Small intestine (tissue), 16 donors: ENCODE measurements at places on chromosomes 11 and 22. TPM values are rescaled to one million over a fixed set of nuclear protein-coding genes. Genes with fewer than 3 reads are reported as not detected.

DNA sequence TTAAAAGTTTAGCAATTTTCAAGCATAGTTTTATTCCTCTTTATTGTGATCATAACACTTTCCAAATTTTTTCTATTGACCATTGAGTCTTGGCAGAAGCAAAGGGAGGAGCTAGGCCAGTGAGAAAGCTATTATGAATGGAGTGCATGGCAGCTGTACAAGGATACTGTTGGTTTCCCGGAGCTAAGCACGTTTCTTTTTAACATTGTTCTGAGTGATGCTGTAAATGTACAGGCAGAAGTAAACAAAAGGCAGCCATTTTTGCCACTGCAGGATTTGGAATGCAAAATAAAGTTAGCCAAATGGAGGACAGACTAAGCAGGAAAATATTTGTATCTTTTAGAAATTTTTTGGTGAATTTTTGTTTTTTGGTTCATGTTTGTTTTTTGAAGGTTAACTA lies 16.2 kb downstream of the CBL start:
- no peaks in the 10 kb centered on the region for H3K27me3 ChIP-seq
- H3K36me3 ChIP-seq, result no peaks in the 10 kb centered on the region
- H3K4me3 ChIP-seq, result no peak overlapping the region
- H3K27ac ChIP-seq, result no peak overlapping the region
- no peaks in the 10 kb centered on the region for H3K4me1 ChIP-seq
- no peak for DNase-seq

- no peaks in the 10 kb centered on the region for H3K27me3 ChIP-seq
- no peak overlapping the region for H3K27ac ChIP-seq
- H3K4me1 ChIP-seq, result peaks cover 2% of the 10 kb centered on the region
- peak; percentile 57 for DNase-seq
- H3K4me3 ChIP-seq, result no peak overlapping the region
- no peaks in the 10 kb centered on the region for H3K36me3 ChIP-seq
These were observed 178.6 kb downstream of the MIAT start for GRCh38 chr22:26835929-26836528.

GRCh38 chr11:12048936-12049790 lies 40.7 kb upstream of the DKK3 start:
- no peaks in the 10 kb centered on the region for H3K36me3 ChIP-seq
- no peak for DNase-seq
- H3K4me1 ChIP-seq, result no peaks in the 10 kb centered on the region
- H3K27me3 ChIP-seq, result no peaks in the 10 kb centered on the region
- H3K27ac ChIP-seq, result no peak overlapping the region

DNA sequence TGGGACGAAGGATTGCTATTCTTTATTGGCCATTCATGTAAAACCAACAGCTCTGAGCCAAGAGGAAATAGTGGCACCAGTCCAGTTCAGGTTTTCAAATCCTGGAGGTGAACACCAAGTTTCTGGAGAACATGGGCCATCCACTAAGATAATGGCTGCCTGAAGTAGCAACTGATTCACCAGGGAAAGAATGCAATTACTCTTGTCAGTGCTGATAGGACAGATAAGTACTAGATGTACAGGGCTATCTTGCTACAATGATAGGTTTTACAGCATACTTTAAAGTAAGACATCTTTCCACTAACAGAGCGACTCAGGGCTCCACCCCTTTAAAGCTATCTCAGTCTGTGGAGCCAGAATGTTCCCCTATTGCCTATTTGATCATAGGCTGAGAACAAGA lies 36.8 kb upstream of the APOA1 start:
- DNase-seq, result peak; percentile 31
- no peaks in the 10 kb centered on the region for H3K27me3 ChIP-seq
- peaks cover 15% of the 10 kb centered on the region for H3K4me1 ChIP-seq
- no peak overlapping the region for H3K27ac ChIP-seq

DNA sequence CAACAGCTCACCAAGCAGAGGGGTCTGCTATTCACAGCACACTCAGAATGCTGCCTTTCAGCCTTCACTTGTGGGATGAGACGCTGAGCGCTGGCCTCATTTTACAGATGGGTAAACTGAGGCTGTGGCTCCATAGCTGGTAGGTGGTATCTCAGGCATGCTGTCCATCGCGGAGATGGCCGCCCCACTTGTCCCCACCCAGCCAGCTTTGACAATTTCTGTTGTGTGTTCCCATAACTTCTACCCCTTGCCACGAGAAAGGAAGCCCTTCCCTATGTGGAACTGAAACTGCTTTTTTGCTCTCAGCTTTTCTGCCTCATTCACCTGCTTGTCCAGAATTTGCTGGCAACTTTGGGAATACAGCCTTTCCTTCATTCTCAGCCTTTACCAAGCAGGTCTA lies 36.1 kb upstream of the NNMT start:
- no peak overlapping the region for H3K4me3 ChIP-seq
- no peaks in the 10 kb centered on the region for H3K36me3 ChIP-seq
- no peaks in the 10 kb centered on the region for H3K27me3 ChIP-seq
- H3K27ac ChIP-seq, result no peak overlapping the region
- no peaks in the 10 kb centered on the region for H3K4me1 ChIP-seq

DNA sequence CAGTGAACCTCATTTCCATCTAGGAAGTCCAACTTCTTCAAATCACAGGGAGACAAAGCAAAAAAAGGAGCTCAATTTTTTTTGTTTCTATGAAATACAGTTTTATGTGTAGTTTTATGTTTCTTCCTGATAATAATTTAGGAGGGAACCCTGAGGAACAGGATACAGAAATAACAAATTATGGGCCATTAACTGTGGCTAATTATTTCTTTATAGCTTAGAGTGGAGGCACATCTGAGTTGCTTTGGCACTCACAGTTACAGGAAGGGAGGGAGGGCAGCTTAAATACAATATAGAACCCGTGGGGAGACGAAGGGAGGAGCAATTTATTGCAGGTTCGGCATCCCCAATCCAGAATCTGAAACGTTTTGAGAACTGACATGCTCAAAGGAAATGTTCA lies 37.1 kb upstream of the HORMAD2 start:
- H3K27ac ChIP-seq, result no peak overlapping the region
- peaks cover 4% of the 10 kb centered on the region for H3K4me1 ChIP-seq
- no peak for DNase-seq
- H3K36me3 ChIP-seq, result no peaks in the 10 kb centered on the region

- no peak overlapping the region for H3K27ac ChIP-seq
- DNase-seq, result no peak
- peaks cover 6% of the 10 kb centered on the region for H3K27me3 ChIP-seq
- H3K36me3 ChIP-seq, result no peaks in the 10 kb centered on the region
- no peaks in the 10 kb centered on the region for H3K4me1 ChIP-seq
These were observed 94.9 kb upstream of the ALX4 start for GRCh38 chr11:44404736-44405395.

GRCh38 chr22:19038164-19038546 lies 84.1 kb downstream of the DGCR2 start:
- no peak overlapping the region for H3K4me3 ChIP-seq
- H3K4me1 ChIP-seq, result no peaks in the 10 kb centered on the region
- H3K36me3 ChIP-seq, result peaks cover 64% of the 10 kb centered on the region

- no peak for DNase-seq
- no peak overlapping the region for H3K27ac ChIP-seq
- H3K36me3 ChIP-seq, result no peaks in the 10 kb centered on the region
- no peaks in the 10 kb centered on the region for H3K27me3 ChIP-seq
- H3K4me1 ChIP-seq, result no peaks in the 10 kb centered on the region
These were observed 80.5 kb downstream of the PDHX start for GRCh38 chr11:34996958-34997357.

DNA sequence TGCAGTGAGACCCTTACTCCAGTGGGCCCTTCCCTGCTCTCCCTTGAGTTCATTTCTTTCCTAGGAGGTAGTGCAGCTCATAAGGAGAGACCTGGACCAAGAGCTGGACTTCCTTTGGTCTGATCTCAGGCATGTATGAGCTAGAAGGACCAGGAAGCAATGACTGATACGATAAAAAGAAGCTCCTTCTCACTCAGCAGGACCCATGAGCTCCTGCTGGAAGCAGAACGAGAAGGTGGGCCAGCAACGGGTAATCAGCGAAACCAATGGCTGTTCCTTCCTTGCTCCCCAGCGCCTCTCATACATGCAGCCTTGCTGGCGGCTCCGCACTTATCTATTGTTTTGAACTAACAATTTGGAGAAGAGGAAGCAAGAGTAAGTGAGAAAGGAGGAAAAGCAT lies 56.8 kb downstream of the RPUSD4 start:
- no peaks in the 10 kb centered on the region for H3K27me3 ChIP-seq
- H3K27ac ChIP-seq, result no peak overlapping the region
- no peak for DNase-seq
- H3K4me3 ChIP-seq, result no peak overlapping the region
- H3K36me3 ChIP-seq, result no peaks in the 10 kb centered on the region

DNA sequence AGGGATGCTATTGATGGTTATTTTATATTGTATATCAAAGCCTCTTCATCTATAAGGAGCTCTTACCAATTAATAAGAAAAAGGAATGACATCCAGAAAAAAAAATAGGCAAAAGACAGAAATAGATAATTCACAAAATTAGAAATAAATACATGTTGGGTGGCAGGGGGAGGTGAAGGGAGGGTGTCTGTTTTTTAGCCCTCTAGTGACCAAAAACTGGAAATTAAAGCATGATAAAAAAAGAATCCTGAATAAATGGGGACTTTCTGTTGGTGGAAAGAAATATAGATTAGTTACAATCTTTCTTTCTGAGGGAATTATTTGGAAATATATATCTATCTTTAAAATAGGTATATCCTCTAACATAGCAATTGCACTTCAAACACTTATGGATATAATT lies 42.0 kb upstream of the TTC36 start:
- H3K4me1 ChIP-seq, result no peaks in the 10 kb centered on the region
- H3K27ac ChIP-seq, result no peak overlapping the region
- H3K27me3 ChIP-seq, result no peaks in the 10 kb centered on the region
- no peak for DNase-seq
- H3K4me3 ChIP-seq, result no peak overlapping the region

- no peaks in the 10 kb centered on the region for H3K36me3 ChIP-seq
- peaks cover 1% of the 10 kb centered on the region for H3K27me3 ChIP-seq
- H3K27ac ChIP-seq, result no peak overlapping the region
These were observed 1089.3 kb downstream of the FAM181B start for GRCh38 chr11:81644239-81644840.

DNA sequence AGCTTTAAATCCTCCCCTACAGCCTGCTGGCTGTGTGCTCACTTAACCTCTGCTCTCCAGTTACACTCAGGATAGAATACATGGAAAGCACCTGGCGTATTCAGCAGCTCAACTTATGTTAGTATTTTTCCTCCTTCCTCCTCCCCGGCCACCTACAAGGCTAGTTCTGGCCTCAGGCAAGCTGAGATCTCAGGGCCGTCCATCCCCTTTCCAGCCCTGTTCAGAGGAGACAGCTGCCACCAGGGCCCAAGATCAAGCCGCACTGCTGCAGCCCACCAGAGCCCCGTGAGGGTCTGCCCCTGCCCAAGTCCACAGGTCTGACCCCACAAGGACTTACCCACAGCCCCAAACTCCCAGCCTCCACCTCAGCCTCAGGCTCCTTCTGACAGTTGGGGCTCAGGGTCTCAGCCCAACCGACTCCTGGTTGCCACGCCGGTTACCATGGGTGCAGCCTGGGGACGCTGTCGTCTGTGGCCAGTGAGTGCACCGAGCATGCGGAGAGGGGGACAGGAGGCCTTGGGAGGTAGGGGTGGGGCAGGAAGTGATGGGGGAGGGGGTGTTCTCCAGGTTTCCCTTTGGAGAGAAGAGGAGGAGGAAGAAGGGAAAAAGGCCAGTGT lies at the start of gene C11orf16:
TSS of gene C11orf16 (minus strand) at position 384 of the 617 bp plus-strand sequence. CDS start 639 bp downstream, outside the sequence.
- H3K36me3 ChIP-seq, result no peaks in the 10 kb centered on the region
- H3K27ac ChIP-seq, result no peak within 1 kb of the TSS
- H3K4me1 ChIP-seq, result no peaks in the 10 kb centered on the region

DNA sequence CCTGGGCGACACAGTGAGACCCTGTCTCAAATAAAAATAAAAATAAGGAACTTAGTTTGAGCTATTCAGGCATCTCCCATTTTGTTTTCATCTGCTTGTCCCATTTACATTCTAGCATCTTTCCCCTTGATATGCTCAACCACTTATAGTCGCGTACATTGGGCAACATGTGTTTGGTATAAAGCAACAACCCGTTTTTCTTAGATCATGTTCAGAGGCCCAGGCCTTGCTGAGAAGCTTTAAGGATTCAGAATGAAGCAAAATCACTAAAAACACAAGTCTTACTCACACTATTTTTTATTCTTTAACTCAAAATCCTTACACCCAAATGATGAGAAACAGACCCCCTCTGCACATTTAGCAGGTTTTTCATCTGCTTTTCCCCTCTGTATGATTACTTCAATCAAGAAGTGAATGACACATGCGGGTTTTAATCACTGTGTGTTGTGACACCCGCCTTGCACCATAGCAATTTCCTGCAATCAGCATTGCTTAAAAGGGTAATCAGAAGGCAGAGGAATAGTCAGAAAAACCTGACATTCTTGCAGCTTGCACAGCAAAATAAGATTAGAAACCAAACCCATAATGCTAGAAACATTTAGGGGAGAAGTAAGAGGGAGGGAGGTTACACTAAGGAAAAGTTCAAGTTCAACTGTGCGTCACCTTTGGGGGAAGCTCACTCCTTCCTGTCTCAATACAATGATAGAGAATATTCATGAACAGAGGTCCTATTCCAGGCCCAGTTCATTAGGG lies 25.9 kb downstream of the ALG9 start:
- H3K4me1 ChIP-seq, result no peaks in the 10 kb centered on the region
- no peak for DNase-seq
- H3K4me3 ChIP-seq, result no peak overlapping the region

DNA sequence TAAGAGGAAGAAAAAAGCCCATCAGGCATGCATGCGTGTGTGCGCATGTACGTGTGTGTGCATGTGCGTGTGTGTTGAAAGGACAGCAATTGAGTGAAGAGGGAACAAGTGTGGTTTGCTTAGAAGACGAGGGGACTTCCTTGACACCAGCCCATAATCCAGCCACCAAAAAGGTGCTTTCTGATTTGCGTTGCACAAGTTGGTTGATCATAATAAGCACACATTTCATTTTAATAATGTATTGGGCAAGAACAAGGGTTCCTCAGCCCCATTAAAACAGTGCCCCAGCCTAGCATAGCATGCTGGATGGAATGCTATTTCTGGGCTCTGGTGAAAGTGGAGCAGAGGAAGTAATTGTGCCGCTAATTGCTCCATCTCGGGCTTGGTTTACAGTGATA lies 493.2 kb downstream of the MIAT start:
- H3K4me1 ChIP-seq, result no peaks in the 10 kb centered on the region
- H3K4me3 ChIP-seq, result no peak overlapping the region
- no peak overlapping the region for H3K27ac ChIP-seq
- no peaks in the 10 kb centered on the region for H3K36me3 ChIP-seq
- no peaks in the 10 kb centered on the region for H3K27me3 ChIP-seq

- peaks cover 5% of the 10 kb centered on the region for H3K36me3 ChIP-seq
- DNase-seq, result no peak
- no peaks in the 10 kb centered on the region for H3K4me1 ChIP-seq
- no peaks in the 10 kb centered on the region for H3K27me3 ChIP-seq
- no peak overlapping the region for H3K27ac ChIP-seq
- no peak overlapping the region for H3K4me3 ChIP-seq
These were observed 20.5 kb downstream of the COA4 start for GRCh38 chr11:73856031-73856567.

Gene NXPE4
- 0.04 TPM for polyA plus RNA-seq

Gene ARHGAP42
- polyA plus RNA-seq, result 14.3 TPM

Gene SAA4
- polyA plus RNA-seq, result not detected

Gene IL17REL
- 0.65 TPM for polyA plus RNA-seq

Gene USP2
- 3.9 TPM for polyA plus RNA-seq

Gene CLCF1
- not detected for polyA plus RNA-seq

Gene SLC5A1
- polyA plus RNA-seq, result 364 TPM

Gene KCNQ1OT1
- polyA plus RNA-seq, result 2.3 TPM

Gene FOLR1
- polyA plus RNA-seq, result not detected

Gene NLRP14
- polyA plus RNA-seq, result 0.97 TPM

Gene TREH
- 88.6 TPM for polyA plus RNA-seq
